Heart right ventricle (tissue), 16 donors: ENCODE measurements at places on chromosomes 1 and 21.

- H3K27ac ChIP-seq = peak overlapping the region; percentile 98
- no peaks in the 10 kb centered on the region for H3K27me3 ChIP-seq
- peak overlapping the region; percentile 57 for H3K4me3 ChIP-seq
- H3K36me3 ChIP-seq = no peaks in the 10 kb centered on the region
- peaks cover 54% of the 10 kb centered on the region for H3K4me1 ChIP-seq
Observed at GRCh38 chr1:161196521-161197451, 2.1 kb downstream of the ADAMTS4 start.

GRCh38 chr1:72634946-72635345 lies 352.6 kb upstream of the NEGR1 start:
- H3K4me1 ChIP-seq = no peaks in the 10 kb centered on the region
- no peaks in the 10 kb centered on the region for H3K27me3 ChIP-seq
- H3K27ac ChIP-seq = no peak overlapping the region
- no peak overlapping the region for H3K4me3 ChIP-seq
- H3K36me3 ChIP-seq = no peaks in the 10 kb centered on the region

DNA sequence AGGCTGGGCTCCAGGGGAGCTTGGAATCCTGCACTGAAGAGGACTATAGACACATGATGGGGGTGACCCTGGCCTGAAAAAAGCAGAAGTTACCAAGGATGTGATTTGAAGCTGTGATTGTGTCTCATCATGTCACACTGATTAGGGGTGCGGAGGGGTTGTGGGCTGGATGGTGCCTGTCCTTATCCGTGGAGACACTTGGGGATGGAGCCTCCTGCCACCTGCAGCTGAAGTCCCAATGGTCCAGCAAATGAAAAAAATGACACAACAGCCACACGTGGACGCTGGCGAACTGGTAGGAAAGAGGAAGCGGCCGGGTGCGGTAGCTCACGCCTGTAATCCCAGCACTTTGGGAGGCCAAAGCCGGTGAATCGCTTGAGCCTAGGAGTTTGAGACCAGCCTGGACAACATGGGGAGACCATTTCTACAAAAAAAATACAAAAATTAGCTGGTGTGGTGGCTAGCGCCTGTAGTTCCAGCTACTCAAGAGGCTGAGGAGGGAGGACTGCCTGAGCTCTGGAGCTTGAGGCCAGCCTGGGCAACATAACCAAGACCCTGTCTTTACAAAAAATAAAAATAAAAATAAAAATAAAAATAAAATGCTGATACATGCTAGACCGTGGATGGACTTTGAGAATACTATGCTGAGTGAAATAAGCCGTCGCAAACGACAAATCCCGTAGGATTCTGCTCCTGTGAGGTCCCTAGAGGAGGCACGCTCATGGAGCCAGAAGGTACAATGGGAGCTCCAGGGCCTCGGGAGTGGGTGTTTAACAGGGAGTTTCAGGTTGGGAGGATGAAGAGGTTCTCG lies 838 bp upstream of the IBA57 start:
- H3K4me1 ChIP-seq = peaks cover 39% of the 10 kb centered on the region
- peaks cover 18% of the 10 kb centered on the region for H3K27me3 ChIP-seq

DNA sequence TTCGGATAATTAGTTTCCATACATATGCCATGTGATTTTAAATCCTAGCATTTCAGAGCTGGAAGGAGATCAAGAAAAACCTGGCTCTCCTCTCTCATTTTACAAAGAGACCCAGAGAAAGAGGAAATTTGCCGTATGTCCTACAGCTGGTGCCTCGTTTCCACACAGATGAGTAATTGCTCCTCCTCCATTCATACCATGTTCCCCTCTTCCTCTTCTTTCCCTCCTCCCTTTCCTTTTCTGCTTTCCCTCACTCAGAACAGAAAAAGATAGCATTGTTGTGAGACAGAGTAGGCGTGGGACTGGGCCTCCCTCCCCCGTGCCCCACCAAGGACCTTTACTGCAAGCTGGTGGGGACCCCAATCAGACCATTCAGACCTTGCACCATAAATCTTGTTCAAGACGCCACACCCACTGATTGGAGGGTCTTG lies 13.7 kb upstream of the SLC44A3 start:
- no peaks in the 10 kb centered on the region for H3K27me3 ChIP-seq
- H3K27ac ChIP-seq = no peak overlapping the region
- no peak for DNase-seq
- peaks cover 18% of the 10 kb centered on the region for H3K4me1 ChIP-seq
- no peak overlapping the region for H3K4me3 ChIP-seq

DNA sequence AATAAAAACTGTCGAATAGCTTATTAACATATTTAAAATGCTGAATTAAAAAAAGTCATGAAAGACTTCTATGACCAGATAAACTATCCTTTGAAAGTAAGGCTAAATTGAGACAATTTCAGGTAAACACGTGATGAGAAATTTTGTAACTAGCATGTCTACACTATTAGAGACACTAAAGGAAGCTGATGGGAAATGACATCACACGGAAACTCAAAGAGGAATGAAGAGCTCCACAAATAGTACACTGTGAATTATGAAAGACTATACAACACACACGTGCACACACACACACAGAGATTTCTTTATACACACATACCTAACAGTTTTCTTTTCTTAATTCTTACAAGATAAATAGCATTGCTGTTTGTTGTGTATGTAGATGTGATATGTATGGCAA lies 70.9 kb upstream of the PLA2G4A start:
- DNase-seq = no peak

- peak overlapping the region; percentile 86 for H3K4me3 ChIP-seq
- DNase-seq = no peak
- H3K4me1 ChIP-seq = peaks cover 24% of the 10 kb centered on the region
- no peaks in the 10 kb centered on the region for H3K36me3 ChIP-seq
- H3K27me3 ChIP-seq = no peaks in the 10 kb centered on the region
Observed at GRCh38 chr1:1470626-1471388, 758 bp upstream of the ATAD3B start.

DNA sequence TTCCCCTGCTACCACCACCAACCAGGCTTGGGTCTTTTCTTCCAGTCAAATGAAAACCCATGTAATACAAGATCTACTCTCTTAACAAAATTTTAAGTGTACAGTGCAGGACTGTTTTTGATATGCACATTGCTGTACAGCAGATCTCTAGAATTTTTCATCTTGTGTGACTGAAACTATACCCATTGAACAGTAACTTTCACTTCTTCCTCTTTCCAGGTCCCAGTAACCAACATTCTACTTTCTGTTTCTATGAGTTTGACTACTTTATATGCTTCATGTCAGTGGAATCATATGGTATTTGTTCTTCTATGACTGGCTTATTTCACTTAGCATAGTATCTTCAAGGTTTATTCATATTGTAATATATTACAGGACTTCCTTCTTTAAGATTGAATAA lies 45.3 kb upstream of the PLPPR4 start:
- H3K4me3 ChIP-seq = no peak overlapping the region
- no peaks in the 10 kb centered on the region for H3K36me3 ChIP-seq
- H3K27me3 ChIP-seq = no peaks in the 10 kb centered on the region
- no peak overlapping the region for H3K27ac ChIP-seq
- no peak for DNase-seq
- no peaks in the 10 kb centered on the region for H3K4me1 ChIP-seq

DNA sequence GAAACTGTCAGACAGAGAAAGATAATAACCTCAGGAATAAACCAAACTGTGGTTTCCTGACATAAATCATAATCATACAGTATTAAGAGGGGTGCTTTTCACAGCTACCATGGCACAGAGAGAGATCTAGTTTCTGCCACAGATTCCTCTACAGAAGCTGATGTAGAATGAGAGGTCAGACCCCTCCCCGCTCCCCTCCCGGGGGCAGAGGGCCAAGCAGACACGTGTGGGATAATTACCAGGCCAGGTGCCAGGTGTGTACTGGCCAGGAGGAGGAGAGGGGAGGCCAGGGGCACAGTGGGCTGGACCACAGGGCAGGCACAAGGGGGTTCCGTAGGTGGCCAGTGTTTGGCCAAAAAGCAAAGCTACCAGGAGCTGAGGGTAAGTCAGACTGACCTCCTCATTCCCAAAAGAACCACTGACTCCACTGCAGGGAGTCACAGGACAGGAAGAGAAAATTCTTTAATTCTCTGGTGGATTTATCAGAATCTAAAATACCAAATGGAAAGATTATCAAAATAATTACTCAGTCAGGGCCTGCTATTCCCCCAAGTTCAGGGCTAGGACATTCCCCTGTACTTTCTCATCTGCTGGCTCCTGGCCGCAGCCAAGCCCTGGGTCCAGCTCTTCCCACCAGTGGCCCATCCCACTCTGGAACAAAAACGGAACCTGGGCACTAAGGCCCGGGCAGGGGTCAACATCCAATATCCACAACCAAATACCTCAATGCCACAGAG lies 30.0 kb downstream of the C2CD2 start:
- peaks cover 67% of the 10 kb centered on the region for H3K4me1 ChIP-seq
- no peaks in the 10 kb centered on the region for H3K27me3 ChIP-seq
- H3K27ac ChIP-seq = peak overlapping the region; percentile 80
- H3K4me3 ChIP-seq = peak overlapping the region; percentile 8
- peaks cover 5% of the 10 kb centered on the region for H3K36me3 ChIP-seq
- peak; percentile 42 for DNase-seq

- H3K4me1 ChIP-seq = no peaks in the 10 kb centered on the region
- H3K4me3 ChIP-seq = no peak overlapping the region
- H3K36me3 ChIP-seq = no peaks in the 10 kb centered on the region
- DNase-seq = no peak
- no peak overlapping the region for H3K27ac ChIP-seq
Observed at GRCh38 chr21:18000981-18001686, 182.0 kb upstream of the C21orf91 start.

DNA sequence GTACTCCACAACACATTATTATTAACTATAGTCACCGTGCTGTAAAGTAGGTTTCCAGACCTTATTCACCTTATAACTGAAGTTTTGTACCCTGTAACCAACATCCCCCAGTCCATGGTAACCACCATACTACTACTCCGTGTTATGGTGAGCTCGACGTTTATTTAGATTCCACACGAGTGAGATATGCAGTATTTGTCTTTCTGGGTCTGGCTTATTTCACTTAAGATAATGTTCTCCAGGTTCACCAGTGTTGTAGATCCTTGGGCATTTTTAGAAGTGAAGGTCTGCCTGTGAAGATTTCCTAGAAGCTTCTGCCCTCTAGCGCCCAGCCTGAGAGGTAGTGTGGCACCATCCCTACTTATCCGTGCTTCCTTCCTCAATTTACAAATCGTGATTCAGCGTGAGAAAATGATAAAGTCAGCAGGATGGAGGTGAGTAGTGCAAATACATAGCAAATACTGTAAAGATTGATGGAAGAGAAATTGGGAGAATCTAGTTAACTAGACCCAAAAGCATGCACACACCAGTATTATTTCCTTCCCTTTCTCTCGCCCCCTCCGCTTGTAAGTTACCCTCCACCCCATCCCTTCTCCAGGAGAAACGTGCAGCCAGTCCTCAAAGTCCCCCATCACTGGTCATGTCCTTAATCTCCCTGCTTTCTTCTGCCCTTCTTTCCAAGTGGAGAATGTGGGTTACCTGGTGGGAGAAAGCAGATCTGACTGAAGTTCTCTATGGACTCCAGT lies 36.0 kb upstream of the DISC1 start:
- H3K27ac ChIP-seq = no peak overlapping the region
- no peaks in the 10 kb centered on the region for H3K27me3 ChIP-seq
- H3K36me3 ChIP-seq = no peaks in the 10 kb centered on the region
- H3K4me1 ChIP-seq = peaks cover 6% of the 10 kb centered on the region
- DNase-seq = peak; percentile 22

GRCh38 chr21:35399002-35399530 lies 350.0 kb upstream of the RUNX1 start:
- H3K4me3 ChIP-seq = no peak overlapping the region
- H3K4me1 ChIP-seq = peaks cover 26% of the 10 kb centered on the region
- no peak for DNase-seq
- no peak overlapping the region for H3K27ac ChIP-seq
- no peaks in the 10 kb centered on the region for H3K36me3 ChIP-seq

GRCh38 chr1:45148209-45148825 lies 58.1 kb downstream of the ZSWIM5 start:
- no peaks in the 10 kb centered on the region for H3K27me3 ChIP-seq
- H3K36me3 ChIP-seq = no peaks in the 10 kb centered on the region
- no peak overlapping the region for H3K4me3 ChIP-seq
- DNase-seq = no peak
- no peaks in the 10 kb centered on the region for H3K4me1 ChIP-seq

DNA sequence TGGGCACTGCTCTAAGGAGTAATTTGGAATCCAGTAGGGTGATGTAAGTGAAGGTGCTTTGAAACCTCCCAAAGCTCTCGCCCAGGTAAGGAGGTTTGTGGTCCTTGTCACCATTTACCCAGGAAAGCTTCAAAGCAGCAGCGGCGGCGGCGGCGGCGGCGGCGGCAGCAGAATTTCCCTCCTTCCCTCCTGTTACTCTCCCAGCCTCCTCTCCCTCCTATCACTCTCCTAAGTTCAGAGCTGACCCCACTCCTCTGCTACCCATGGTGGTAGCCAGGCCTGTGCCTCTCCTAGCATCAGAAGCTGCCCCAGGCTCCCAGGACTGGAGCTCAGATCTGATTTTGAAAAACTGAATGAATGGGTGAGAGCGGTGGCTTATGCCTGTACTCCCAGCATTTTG lies 60.7 kb downstream of the ACBD3 start:
- no peak overlapping the region for H3K4me3 ChIP-seq
- H3K4me1 ChIP-seq = peaks cover 9% of the 10 kb centered on the region
- no peak overlapping the region for H3K27ac ChIP-seq

GRCh38 chr1:54315099-54315498 lies 91.1 kb downstream of the SSBP3 start:
- no peaks in the 10 kb centered on the region for H3K36me3 ChIP-seq
- no peak overlapping the region for H3K4me3 ChIP-seq
- peak overlapping the region; percentile 68 for H3K27ac ChIP-seq
- no peak for DNase-seq
- no peaks in the 10 kb centered on the region for H3K27me3 ChIP-seq
